ENCODE measurements at places on chromosomes 5 and 9. TPM values are rescaled to one million over a fixed set of nuclear protein-coding genes. Genes with fewer than 3 reads are reported as not detected.

Gene TTC1
- 40.4 TPM for total RNA-seq

Gene IL13
- not detected for total RNA-seq

Gene MATR3
- total RNA-seq: 243 TPM

Gene PCDHGA3
- total RNA-seq: 0.32 TPM

DNA sequence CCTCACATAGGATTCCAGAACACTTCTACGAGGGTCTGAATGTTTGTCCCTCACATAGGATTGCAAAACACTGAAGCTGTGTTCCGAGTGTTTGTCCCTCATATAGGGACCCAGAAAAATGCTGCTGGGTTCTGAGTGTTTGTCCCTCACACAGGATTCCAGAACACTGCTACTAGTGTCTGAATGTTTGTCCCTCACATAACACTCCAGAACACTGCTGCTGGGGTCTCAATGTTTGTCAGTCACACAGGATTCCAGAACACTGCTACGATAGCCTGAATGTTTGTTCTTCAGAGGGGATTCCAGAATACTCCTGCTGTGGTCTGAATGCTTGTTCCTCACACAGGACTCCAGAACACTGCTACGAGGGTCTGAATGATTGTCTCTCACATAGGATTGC lies 218.7 kb downstream of the FOXD4L6 start:
- no peaks in the 10 kb centered on the region for H3K36me3 ChIP-seq
- H3K27ac ChIP-seq: no peak overlapping the region
- no peaks in the 10 kb centered on the region for H3K4me1 ChIP-seq
- DNase-seq: no peak
- H3K27me3 ChIP-seq: no peaks in the 10 kb centered on the region

DNA sequence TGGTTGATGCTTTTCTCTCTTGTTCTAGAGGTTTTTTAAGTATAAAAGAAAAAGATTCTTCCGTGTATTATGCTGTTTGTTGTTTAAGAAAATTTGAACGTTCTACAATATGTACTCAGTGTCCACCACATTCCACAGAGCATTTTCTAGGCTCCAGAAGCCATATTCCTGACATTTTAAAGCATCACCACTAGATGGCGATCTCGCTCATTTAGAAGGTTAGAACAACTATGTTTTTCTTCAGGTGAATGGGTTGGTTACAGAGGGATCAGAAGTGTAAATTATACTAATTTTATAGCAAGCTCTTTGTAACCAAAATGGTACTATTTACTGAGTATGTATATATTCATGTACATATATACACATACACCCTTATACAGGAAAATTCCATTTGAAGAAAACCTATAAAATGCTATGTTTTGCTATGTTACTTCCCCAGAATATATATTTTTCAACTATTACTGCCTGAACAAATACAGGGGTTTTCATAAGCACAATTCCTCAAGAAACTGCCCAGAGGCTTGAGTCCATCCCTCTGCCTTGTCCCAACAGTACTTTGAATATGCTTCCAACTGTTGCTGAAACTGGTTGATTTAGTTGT lies 284.3 kb downstream of the CCDC171 start:
- H3K4me3 ChIP-seq: no peak overlapping the region
- H3K27me3 ChIP-seq: no peaks in the 10 kb centered on the region
- no peaks in the 10 kb centered on the region for H3K4me1 ChIP-seq
- DNase-seq: peak; percentile 46
- no peak overlapping the region for H3K27ac ChIP-seq
- H3K36me3 ChIP-seq: no peaks in the 10 kb centered on the region

Gene RNF183
- total RNA-seq: 0.39 TPM

Gene NDUFS4
- 24.0 TPM for total RNA-seq

Gene LRRC14B
- total RNA-seq: not detected

DNA sequence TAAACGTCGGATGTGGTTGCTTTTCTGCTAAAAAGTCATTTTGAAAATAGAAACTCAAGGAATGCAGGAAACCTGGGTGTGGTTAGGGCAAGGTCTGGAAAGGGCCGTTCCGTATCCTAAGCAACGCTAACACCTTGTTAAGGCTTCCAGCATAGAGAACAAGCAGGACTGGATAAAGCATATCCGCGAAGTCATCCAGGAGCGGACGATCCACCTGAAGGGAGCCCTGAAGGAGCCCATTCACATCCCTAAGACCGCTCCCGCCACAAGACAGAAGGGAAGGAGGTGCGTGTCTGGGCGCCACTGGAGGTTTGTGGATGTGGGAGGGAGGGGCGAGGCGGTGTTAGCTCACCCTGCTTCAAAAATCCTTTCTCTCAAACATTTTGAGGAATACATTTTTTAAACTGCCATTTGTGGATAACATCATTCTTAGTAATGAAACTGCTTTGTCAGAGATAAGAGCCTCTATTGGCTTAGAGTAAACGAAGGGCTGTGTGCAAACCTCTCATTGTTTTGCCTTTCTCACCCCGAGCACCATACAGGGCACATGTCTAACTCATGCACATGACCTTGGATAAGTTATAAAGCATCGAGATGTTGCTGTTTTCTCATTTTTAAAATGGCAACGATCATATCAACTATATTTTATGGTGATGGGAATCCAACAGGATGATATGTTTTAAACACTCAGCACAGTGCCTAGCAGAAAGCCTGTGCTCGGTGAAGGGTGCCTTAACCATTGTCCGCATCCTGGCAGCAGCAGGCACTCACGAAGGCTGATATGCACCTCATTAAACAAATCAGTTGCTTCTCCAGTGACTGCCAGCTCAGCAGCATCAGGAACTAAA lies 175.7 kb upstream of the OTULINL start:
- H3K4me1 ChIP-seq: no peaks in the 10 kb centered on the region
- no peak overlapping the region for H3K4me3 ChIP-seq
- no peak overlapping the region for H3K27ac ChIP-seq
- no peaks in the 10 kb centered on the region for H3K27me3 ChIP-seq
- DNase-seq: no peak

- H3K4me1 ChIP-seq: no peaks in the 10 kb centered on the region
- DNase-seq: no peak
- H3K36me3 ChIP-seq: no peaks in the 10 kb centered on the region
- H3K4me3 ChIP-seq: no peak overlapping the region
- H3K27me3 ChIP-seq: no peaks in the 10 kb centered on the region
These were observed 154.6 kb upstream of the GHR start for GRCh38 chr5:42268630-42269029.

Gene ANKDD1B
- 1.1 TPM for total RNA-seq

DNA sequence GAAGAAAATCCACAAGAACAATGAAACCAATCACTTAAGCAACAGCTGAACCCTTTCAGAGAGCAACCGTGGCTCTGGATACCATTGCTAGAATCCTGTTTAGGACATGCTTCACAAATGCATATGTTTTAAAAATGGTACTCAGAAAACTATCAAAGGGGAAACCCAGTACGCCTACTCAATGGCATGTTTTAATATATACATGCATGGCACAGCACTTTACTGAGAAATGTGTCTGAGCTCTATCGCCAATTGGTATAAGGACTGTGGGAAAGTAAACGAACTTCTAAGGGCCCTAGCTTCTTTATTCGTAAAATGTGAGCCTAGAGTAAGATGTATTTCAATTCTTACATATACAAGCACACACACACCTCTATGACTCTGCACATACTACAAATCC lies 72.3 kb downstream of the PTBP3 start:
- H3K4me3 ChIP-seq: no peak overlapping the region
- H3K36me3 ChIP-seq: peaks cover 10% of the 10 kb centered on the region
- no peaks in the 10 kb centered on the region for H3K27me3 ChIP-seq
- no peaks in the 10 kb centered on the region for H3K4me1 ChIP-seq

DNA sequence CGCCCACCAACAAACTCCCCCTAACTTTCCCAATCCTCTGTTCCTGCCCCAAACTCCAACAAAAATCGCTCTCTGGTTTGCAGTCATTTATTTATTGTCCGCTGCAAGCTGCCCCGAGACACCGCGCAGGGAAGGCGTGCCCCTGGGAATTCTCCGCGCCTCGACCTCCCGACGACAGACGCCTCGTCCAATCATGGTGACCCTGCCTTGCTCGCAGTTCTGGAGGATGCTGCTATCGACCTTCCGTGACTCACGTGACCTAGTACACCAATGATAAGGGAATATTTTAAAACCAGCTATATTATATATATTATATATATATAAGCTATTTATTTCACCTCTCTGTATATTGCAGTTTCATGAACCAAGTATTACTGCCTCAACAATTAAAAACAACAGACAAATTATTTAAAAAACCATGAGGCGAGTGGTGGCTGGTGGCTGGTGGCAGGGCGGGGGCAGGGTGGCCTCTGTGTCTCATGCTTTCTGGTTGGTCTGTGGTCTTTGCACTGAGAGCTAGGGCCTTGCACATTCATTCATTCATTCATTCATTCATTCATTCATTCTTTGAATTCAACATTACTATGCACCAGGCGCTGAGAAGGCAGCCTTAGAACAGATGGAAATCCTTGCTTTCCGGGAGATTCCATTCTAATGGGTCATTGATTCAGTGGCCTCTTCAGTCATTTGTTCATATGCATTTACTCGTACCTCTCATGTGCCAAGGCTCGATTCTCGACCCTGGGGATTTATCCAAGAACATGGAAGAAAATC lies 37.9 kb downstream of the FGF18 start:
- H3K27ac ChIP-seq: no peak overlapping the region
- H3K4me1 ChIP-seq: no peaks in the 10 kb centered on the region
- H3K4me3 ChIP-seq: no peak overlapping the region

DNA sequence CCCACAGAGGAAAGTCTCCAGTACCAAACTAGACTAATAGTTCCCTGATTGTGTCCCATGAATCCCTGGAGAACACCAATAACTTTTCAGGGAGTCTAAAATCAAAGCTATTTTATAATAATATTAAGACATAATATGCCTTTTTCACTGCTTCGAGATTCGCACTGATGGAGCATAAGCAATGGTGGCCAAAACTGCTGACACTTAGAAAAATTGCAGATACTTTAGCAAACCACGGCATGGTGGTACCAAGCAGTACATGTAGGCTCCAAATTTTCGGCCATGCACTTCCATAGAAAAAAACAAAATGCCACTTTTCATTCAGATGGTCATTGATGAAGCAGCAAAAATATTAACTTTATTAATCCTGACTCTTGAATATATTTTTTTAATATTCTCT lies 100.3 kb upstream of the PCSK1 start:
- H3K27ac ChIP-seq: no peak overlapping the region
- DNase-seq: no peak
- H3K27me3 ChIP-seq: no peaks in the 10 kb centered on the region
- H3K4me3 ChIP-seq: no peak overlapping the region

Gene FBXO4
- 17.9 TPM for total RNA-seq

Gene CNTFR
- not detected for total RNA-seq

- DNase-seq: no peak
- H3K36me3 ChIP-seq: no peaks in the 10 kb centered on the region
- H3K4me3 ChIP-seq: no peak overlapping the region
- H3K27ac ChIP-seq: no peak overlapping the region
- no peaks in the 10 kb centered on the region for H3K27me3 ChIP-seq
These were observed 175.6 kb downstream of the GLIS3 start for GRCh38 chr9:4124266-4124665.

DNA sequence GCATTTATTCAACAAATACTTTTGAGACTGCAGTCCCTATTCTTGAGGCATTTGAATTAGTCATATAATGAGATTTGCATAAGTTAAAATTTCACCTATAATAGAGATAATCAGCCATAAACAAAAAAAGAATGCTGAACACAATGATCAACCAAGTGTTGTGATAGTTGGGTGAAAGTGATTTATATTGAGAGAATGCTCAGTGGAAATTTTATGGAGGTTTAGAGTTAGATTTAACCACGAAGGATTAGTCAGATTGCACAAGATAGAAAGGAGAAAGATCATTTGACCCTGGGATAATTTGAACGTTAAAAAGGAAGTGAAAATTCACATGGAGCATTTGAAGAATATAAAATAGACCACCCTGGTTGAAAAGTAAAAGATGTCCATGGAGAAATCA lies 356.2 kb downstream of the NPR3 start:
- DNase-seq: no peak
- H3K4me1 ChIP-seq: no peaks in the 10 kb centered on the region
- no peaks in the 10 kb centered on the region for H3K27me3 ChIP-seq
- no peaks in the 10 kb centered on the region for H3K36me3 ChIP-seq
- no peak overlapping the region for H3K4me3 ChIP-seq

Gene PCDHA5
- not detected for total RNA-seq

- no peaks in the 10 kb centered on the region for H3K4me1 ChIP-seq
- H3K27me3 ChIP-seq: no peaks in the 10 kb centered on the region
- no peak for DNase-seq
- no peak overlapping the region for H3K4me3 ChIP-seq
- H3K27ac ChIP-seq: no peak overlapping the region
These were observed 9.9 kb downstream of the SNCAIP start for GRCh38 chr5:122321921-122322320.

DNA sequence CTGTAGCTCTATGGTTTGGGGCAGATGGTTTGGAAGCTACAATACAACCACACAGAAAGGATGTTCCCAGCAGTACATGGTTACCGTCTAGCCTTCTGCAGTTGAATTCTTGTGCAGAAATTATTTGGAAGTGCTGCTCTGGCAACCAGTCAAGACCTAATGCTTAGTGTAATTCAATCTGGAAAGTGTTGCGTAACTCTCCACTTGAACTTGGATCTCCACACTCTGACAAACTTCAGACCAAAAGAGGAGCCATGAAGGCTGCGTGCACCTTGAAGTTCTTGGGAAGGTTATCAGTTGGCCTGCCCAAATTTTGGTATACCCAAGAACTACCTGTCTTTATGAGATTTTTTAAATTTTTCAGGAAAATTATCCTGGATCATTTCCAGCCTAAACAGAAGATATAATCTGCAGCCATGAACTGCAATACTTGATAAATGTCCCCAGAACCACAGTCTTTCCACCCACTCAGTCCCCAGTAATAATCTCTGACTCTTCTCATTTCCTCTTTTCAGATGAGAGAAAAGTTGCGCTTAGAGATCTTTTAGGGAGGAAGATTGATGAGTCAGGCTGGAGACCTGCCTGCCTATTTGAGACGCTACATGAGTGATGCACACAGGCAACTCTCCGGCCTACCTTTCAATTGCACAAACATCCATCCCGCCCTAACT lies 159.9 kb downstream of the FANCC start:
- no peaks in the 10 kb centered on the region for H3K27me3 ChIP-seq
- H3K27ac ChIP-seq: no peak overlapping the region
- H3K4me3 ChIP-seq: no peak overlapping the region
- no peaks in the 10 kb centered on the region for H3K36me3 ChIP-seq
- H3K4me1 ChIP-seq: no peaks in the 10 kb centered on the region

Gene SELENOP
- not detected for total RNA-seq

- DNase-seq: no peak
- no peaks in the 10 kb centered on the region for H3K36me3 ChIP-seq
- peak overlapping the region; percentile 34 for H3K4me3 ChIP-seq
These were observed 233.1 kb downstream of the MAST4 start for GRCh38 chr5:66829358-66829674.

Gene TEX48
- not detected for total RNA-seq

Gene KIF24
- total RNA-seq: 0.79 TPM

Gene GPR107
- 26.8 TPM for total RNA-seq

- H3K4me1 ChIP-seq: no peaks in the 10 kb centered on the region
- H3K36me3 ChIP-seq: no peaks in the 10 kb centered on the region
- no peak within 1 kb of the TSS for H3K27ac ChIP-seq
These were observed at the start of gene FAM170A for GRCh38 chr5:119629339-119629738. Gene FAM170A (plus strand): TSS chr5:119629558. CDS start chr5:119629769, 211 bp downstream.
